ENCODE measurements at places on chromosomes 7 and 10.
A peak's percentile ranks its signal among the peaks of the same experiment; 100 is the strongest.

GRCh38 chr10:24893127-24893526, 59.3 kb downstream of the PRTFDC1 start:
- no peak overlapping the region for H3K27ac ChIP-seq
- H3K4me3 ChIP-seq, result no peak overlapping the region
- DNase-seq, result no peak
- peaks cover 23% of the 10 kb centered on the region for H3K4me1 ChIP-seq
- no peaks in the 10 kb centered on the region for H3K27me3 ChIP-seq
- peaks cover 3% of the 10 kb centered on the region for H3K36me3 ChIP-seq

GRCh38 chr10:77862595-77862994, 64.0 kb downstream of the DLG5 start:
- H3K27ac ChIP-seq, result no peak overlapping the region
- H3K36me3 ChIP-seq, result peaks cover 9% of the 10 kb centered on the region
- H3K4me3 ChIP-seq, result no peak overlapping the region
- no peak for DNase-seq
- H3K4me1 ChIP-seq, result peaks cover 37% of the 10 kb centered on the region

DNA sequence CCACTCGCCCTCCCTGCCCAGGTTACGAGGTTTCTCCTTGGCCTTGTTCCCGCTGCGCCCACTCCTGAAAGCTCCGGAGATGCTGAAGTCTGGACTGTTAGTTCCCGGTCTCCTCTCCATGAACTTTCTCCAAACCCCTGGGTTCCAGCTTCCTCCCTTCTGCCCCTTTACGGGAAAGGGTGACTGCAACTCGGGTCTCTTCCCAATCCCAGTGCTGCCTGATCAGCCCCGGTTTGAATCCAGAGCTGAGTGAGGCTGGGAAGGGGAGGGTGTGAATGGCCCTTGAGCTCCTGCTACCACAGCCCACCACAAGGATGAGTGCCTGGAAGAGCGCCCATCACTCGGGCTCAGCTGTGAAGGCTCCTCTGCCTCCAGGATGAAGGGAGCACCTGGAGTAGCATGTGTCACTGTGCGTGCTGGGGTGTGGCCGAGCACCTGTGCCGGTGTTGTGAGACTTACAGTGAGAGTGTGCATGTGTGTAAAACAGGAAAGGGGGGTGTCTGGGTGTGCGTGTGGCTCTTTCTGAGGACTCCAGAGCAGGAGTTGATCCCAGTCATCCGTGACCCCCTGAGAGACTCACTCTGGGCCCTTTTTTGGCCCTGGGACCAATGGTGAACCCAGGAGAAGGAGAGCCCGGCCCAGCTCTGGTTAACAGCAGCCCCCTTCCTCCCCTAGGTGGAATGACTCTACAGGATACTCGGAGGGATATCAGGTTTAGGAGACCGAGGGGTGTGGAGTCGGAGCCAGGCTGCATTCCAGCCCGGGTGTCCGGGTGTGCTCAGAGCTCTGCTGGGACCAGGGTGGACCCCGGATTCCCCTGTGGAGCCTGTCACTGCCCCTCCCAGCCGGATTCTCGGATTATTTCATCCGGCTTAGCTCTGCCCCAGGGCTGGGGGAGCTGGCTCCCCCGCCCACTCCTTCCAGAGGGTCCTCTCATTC, 1.1 kb upstream of the ZNF467 start:
- H3K36me3 ChIP-seq, result peaks cover 6% of the 10 kb centered on the region
- peaks cover 4% of the 10 kb centered on the region for H3K27me3 ChIP-seq
- no peak for DNase-seq
- peak overlapping the region; percentile 73 for H3K4me3 ChIP-seq
- H3K27ac ChIP-seq, result peak overlapping the region; percentile 73
- H3K4me1 ChIP-seq, result peaks cover 30% of the 10 kb centered on the region

DNA sequence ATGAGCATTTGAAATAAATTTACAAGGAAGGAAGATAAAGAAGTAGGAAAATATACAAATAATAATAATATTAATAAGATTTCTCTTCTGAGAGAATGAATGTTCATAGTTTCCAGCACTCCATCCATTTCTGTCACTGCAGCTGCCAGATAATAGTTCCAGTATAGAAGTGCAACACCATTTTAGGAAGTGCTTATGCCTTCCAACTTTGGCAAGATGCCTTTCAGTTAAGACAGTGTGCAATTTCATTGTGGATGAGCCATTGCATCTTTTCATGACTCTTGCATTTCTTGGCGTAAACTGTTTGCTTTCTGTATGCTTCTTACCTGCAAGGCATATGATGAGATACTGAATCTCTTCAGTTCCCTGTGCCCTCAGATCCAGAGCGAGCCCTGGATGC, 185.0 kb downstream of the PDE1C start:
- H3K36me3 ChIP-seq, result no peaks in the 10 kb centered on the region
- peaks cover 27% of the 10 kb centered on the region for H3K27me3 ChIP-seq

DNA sequence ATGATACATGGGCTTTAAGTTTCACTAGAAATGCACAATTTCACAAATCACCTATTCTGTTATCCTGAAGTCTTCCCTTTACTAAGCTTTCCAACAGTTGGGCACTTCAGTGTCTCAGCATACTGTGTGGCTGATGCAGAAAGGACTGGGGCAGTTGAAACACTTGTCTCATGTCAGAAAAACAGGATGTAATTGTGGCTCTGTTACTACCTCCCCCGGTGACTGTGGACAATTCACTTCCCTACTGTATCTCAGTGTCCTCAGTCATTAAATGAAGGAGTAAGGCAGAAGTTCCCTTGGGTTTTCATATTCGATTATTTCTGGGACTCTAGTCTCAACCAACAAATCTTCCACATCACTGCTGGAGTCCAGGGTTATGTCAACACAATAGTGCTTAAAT, 17.9 kb downstream of the ANKRD22 start:
- no peak for DNase-seq
- no peaks in the 10 kb centered on the region for H3K36me3 ChIP-seq
- H3K4me1 ChIP-seq, result no peaks in the 10 kb centered on the region

GRCh38 chr7:77383333-77383740, 32.8 kb downstream of the GSAP start:
- H3K4me1 ChIP-seq, result peaks cover 5% of the 10 kb centered on the region
- no peaks in the 10 kb centered on the region for H3K36me3 ChIP-seq
- no peak for DNase-seq
- no peak overlapping the region for H3K4me3 ChIP-seq

- no peak for DNase-seq
- H3K4me3 ChIP-seq, result no peak overlapping the region
- H3K27me3 ChIP-seq, result peaks cover 4% of the 10 kb centered on the region
Measured at GRCh38 chr7:44222776-44223261, 22.0 kb downstream of the YKT6 start.
